ENCODE measurements at places on chromosomes 1 and 21.

GRCh38 chr1:67618285-67619018 lies 66.5 kb upstream of the GADD45A start:
- no peak for DNase-seq

DNA sequence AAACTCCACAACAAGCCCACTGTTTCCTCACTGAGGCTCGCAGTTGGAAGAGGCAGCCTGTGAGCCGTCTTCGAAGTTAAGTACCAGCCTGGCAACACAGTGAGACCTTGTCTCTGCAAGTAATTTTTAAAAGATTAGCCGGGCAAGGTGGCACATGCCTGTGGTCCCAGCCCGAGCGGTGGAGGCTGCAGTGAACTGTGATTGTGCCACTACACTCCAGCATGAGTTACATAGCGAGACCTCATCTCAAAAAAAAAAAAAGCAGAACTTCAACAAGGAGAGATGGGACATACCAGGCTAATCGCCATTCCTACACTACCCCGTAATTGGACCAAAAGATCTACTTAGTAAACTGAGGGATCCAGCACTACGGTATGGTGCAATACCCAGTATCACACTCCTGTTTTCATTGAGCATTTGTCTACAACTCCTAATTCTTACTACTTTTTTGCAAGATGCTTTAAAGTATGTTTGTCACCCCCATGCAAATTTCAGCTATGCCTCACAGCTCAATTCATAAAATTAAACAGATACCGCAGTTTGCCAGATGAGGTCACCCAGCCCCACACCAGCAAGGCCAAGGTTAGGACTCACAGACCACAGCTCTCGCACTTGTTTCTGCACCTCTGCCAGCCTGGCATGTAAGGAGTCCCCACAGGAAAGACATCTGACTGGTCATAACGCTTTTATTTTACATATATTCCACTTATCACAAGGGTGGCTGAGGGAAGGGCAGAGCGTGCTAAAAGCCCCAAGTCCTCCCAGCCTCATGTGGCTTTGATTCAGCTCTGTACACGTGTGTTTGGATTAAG lies 21.0 kb downstream of the SDE2 start:
- DNase-seq, result no peak

DNA sequence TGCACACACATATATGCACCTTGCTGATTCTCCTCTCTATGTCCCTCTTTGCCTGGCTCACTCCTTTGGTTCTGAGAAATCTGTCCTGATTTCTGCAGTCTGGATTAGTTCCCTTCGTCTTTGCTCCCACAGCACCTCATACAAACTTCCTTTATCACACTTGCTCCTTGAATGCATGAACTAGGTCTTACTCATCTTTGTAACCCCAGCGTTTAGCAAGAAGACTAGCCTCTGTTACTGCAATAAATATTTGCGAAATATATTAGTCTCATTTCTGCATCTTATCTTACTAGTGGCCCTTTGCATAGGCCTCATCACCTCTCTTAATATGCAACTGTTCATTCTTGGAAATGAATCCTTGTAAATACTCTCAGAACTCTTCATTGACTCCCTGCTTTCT lies 11.4 kb downstream of the SMYD2 start:
- no peak for DNase-seq

DNA sequence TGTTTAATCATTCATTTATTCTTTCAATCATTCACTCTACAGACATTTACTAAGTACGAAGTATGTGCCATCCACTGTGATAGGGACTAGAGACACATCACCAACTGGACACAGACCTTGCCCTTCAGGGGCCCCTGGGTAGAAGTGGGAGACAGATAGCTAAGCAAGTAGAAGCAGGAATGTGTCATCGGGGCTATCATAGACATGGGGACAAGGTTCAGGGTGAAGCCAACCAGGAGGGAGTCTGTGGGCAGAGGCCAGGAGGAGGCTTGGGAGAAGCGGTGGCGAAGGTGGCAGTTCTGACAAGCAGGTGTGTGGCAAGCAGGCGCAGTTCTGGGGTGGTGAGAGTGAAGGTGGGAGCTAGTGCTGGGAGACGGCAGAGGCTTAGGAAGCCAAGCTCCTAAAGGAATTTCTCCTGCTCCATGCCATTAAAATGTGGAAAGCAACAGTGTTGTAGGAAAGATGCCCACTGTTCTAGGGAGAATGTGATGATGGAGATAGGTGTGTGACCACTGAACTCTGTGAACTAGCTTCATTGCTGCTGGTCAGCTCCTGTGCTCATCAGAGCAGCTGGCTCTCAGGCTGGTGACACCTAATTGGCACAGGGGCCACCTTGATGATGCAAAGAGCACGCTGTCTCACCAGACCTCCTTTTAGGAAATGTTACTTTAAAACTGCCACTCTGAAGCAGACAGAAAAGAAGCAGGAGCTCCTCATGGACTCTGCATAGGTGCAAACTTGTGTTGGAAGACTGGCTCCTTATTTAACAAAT lies 79.7 kb upstream of the LPGAT1 start:
- no peak for DNase-seq

- DNase-seq, result no peak
Observed at GRCh38 chr1:43366179-43366578, 1.6 kb downstream of the ELOVL1 start.

- DNase-seq, result no peak
Observed at GRCh38 chr1:23574265-23574754, 15.0 kb upstream of the ID3 start.

DNA sequence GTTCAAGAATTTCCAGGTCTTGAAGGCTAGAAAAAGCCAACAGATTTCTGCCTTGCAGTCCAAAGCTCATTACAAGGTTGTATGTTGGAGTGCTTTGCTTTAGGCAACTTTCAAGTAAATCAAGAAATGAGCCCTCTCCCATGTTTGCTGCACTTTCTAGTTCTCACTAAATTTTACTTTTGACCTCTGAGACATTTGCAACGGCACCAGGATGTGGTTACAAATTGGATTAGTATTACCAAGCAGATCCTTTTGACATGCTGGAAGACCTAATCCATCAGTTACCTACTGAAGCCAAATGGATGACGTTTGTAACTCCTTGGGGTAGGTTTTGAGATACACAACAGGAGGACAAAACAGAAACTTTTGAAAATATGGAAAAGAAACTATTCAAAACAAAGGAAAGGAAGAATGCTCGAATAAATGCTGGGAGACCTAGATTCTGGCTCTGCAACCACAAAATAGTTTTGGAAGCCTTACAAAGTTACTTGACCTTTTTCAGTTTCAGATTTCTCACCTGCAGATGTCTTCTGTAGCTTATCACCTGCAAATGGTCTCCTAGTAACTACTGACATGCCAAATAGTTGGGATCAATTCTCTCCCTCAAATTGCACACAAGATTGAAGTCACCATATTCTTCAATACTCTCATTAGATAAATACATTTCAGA lies 251.7 kb upstream of the ADGRL2 start:
- no peak for DNase-seq

DNA sequence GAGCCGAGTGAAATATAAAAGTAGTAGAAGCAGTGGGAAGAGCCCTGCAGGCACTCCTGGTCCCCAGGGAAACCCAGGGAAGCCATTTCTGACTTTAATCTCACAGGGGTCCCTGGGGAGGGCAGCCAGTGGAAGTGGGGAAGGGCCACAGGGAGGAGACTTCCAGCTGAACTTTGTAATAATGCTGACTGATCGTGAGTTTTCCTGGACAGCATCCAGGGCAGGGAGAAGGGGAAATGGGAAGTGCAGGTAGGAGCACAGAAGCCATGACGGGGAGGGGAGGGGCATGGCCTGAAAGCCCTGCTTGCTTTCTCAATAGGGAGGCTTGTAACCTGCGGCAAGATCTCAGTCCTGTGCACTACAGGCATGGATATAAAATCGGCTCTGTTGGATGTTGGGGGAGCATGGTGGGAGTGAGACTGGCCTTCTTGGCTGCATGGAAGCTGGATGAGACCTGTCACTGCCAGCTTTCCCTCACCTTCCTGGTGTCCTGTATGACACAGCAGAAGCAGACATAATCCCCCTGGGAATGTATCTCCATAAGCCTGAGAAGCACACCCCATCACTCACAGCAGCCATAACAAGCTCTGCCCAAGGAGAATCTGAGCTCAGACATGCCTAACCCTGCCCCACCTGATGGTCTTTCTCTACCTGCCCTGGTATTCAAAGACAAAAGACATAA lies 15.1 kb upstream of the MX1 start:
- DNase-seq, result no peak

DNA sequence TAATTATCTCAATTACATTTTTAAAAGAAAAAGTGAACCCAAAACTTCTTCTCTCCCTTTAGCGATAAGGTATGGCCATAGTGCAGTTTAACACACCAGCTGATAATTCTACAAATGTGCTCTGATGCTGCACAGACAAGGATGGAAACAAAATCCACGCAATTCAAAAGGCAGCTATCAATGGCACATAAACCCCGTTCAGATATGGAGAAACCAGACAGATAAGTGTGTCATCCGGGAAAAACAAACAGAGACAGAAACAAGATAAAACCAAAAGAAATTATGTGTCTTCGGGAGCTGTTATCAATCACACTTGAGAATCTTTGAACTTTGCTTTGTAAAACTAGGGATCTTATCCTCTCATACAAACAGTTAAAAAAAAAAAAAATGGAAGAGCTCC lies 73.6 kb downstream of the SIPA1L2 start:
- DNase-seq, result no peak

DNA sequence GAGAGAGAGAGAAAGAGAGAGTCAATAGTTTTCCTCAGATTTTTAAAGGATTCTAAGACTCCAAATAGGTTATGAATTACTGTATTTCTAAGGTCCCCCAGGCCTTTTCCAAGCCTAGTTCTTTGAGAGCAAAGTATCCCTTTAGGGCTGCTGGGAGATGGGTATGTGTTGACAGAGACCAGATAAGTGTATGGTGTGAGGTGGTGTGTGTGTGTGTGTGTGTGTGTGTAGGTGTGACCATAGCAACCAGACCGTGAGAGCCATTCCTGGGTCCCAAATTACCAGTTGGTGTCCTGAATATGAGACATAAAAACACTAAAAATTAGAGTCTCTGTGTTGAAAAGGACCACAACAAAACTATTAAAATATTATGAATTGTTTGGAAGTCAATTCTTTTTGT lies 41.7 kb upstream of the DNAJC6 start:
- DNase-seq, result no peak

Data from stimulated activated CD4-positive, alpha-beta T cell treated with anti-CD3 and anti-CD28 coated beads, Interleukin-2, amount 100 ng/mL, for 4 hours (primary cell).